HEK293T (cell line): ENCODE measurements at places on chromosomes 6 and 20.
A peak's percentile ranks its signal among the peaks of the same experiment; 100 is the strongest.

DNA sequence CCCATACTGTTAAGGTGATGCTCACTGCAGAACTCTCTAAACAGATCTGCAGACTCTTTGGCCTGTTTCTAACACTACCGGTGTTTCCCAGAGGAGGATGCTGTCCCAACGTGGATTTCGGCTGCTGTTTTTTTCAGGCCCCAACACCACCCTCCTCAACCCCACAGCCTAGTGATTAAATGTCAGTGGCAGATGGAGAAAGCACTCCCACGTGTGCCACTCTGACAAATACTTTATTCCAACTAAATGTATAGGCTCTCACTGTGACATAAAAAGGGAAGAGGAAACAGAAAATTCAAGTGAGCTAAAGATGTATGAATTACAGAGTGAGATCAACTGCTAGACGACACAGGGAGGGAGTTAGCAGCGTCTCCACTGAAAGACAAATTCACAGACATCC is 3.6 kb downstream of the TBC1D20 start:
- DNase-seq, result no peak

GRCh38 chr20:38164069-38164468 is 1.0 kb downstream of the TGM2 start:
- no peak for DNase-seq

GRCh38 chr6:110618591-110619267 is 142.3 kb upstream of the SLC22A16 start:
- peak; percentile 49 for DNase-seq

DNA sequence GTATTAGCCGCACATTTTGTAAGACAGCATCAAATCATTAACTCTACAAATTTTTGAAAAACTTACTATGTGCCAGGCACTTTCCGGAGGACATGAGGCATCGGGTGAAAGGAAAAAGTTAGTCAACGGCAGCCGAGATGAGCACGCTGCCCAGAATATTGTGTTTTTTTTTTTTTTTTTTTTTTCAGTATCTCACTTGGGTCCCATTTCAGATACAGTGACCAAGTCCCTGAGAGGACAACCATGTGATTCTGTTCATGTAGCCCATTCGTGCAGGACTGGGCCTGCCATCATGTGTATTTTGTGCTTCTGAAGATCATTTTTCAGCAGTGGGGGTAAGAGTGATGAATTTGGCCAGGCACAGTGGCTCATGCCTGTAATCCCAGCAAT is 1.3 kb downstream of the SLA2 start:
- DNase-seq, result no peak

DNA sequence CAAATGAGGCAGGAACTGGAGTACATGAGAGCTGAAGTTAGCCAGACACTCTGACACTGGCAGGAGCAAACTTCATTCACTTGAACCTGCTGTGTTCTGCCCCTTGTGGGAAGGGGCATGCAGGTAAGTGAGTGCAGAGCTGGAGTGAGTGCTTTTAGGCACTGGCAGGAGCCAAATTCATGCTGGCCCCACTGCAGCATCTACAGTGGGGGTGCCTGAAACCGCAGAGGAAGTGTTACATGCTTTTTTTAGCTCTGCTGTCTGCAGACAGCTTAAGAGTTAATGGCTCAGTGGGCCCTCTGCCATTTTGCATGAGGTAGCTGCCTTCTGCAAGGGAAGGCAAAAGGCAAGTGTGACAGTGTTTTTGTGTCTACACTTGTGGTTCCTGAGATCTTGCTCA is 167.9 kb upstream of the SYNCRIP start:
- no peak for DNase-seq

- DNase-seq, result no peak
Observed at GRCh38 chr6:134115715-134116074, 63.3 kb upstream of the SLC2A12 start.

DNA sequence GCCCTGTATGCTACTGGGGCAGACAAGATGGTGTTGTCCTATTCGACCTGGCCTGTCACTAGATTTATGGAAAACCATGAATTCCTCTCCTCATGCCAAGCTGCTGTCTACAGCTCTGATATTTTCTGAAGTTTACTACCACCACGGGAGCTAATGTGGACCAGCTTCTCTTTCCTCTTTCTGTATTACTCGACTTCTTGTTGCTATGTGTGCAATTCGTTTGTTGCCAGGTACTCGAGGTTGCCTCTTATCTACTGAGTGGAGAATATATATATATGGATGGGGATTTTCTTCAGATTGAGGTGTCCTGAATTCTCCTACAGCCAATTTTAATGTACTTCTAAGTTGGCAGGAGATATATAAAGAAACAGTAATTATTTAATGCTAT is 34.7 kb downstream of the MAN1A1 start:
- DNase-seq, result no peak
